Hepatocyte (in vitro differentiated cells): ENCODE measurements at places on chromosomes 4 and X. TPM values are rescaled to one million over a fixed set of nuclear protein-coding genes. Genes with fewer than 3 reads are reported as not detected.

PFKFB1 gene
- polyA plus RNA-seq, result 0.59 and 1.4 TPM in 2 replicates

GRCh38 chr4:123250843-123251242 is 145.8 kb upstream of the SPRY1 start:
- H3K27ac ChIP-seq, result no peak overlapping the region
- no peak overlapping the region for H3K4me3 ChIP-seq
- no peaks in the 10 kb centered on the region for H3K27me3 ChIP-seq

CFAP47 gene
- 0.23 TPM in 1 of 2 replicates, not detected in the other for polyA plus RNA-seq

CEP44 gene
- polyA plus RNA-seq, result 6.6 and 7.7 TPM in 2 replicates

GRCh38 chrX:122622795-122623194 is 561.3 kb upstream of the GRIA3 start:
- no peaks in the 10 kb centered on the region for H3K36me3 ChIP-seq
- no peak overlapping the region for H3K27ac ChIP-seq
- no peak overlapping the region for H3K4me3 ChIP-seq
- H3K4me1 ChIP-seq, result no peaks in the 10 kb centered on the region
